ENCODE measurements at places on chromosomes 7 and 10. TPM values are rescaled to one million over a fixed set of nuclear protein-coding genes. Genes with fewer than 3 reads are reported as not detected.

- H3K36me3 ChIP-seq = no peaks in the 10 kb centered on the region
- DNase-seq = no peak
- H3K27me3 ChIP-seq = no peaks in the 10 kb centered on the region
- H3K4me1 ChIP-seq = no peaks in the 10 kb centered on the region
- H3K27ac ChIP-seq = no peak overlapping the region
- no peak overlapping the region for H3K4me3 ChIP-seq
Measured at GRCh38 chr10:96609510-96609909, 22.7 kb upstream of the TM9SF3 start.

GRCh38 chr7:87111877-87112276 lies 40.4 kb upstream of the DMTF1 start:
- DNase-seq = no peak
- no peak overlapping the region for H3K27ac ChIP-seq
- H3K4me1 ChIP-seq = no peaks in the 10 kb centered on the region
- H3K4me3 ChIP-seq = no peak overlapping the region

The IFIT1B gene
- not detected for total RNA-seq

- H3K27ac ChIP-seq = no peak overlapping the region
- H3K4me1 ChIP-seq = no peaks in the 10 kb centered on the region
- no peak for DNase-seq
- no peaks in the 10 kb centered on the region for H3K27me3 ChIP-seq
- no peaks in the 10 kb centered on the region for H3K36me3 ChIP-seq
- no peak overlapping the region for H3K4me3 ChIP-seq
Measured at GRCh38 chr10:131871673-131872005, 29.2 kb upstream of the PPP2R2D start.

DNA sequence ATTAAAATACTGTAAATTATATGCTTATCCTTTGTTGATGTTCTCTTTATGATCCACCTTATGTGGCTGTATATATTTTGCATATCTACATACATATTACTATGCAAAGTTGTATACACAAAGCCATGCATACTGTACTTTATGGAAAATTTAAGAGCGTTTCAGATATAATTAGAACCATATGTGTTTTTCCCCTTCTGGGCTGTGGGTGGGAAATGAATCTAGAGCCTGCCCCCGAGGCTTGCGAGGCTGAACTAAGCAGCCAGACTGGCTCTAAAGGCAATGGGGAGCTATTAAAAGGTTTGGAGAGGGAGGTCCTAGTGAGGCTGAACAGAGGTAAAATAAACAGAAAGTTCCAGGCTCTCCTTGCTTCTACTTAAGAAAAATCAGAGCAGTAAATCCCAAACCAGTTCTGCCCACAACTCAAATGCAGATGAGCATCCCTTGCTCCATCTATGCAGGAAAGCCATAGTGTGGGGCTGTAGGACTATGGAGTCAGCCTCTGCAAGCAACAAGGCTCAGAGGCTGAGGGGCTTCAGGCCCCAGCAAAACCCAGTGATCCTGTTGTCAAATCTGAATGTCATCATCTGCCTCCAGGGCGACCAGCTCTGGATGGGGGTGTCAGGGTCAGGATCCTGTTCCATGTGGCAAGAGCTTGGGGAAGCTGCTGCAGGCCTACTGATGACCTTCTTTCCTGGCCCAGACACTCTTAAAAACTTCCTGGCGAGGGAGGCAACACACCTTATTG lies 14.1 kb upstream of the DDIT4 start:
- peaks cover 33% of the 10 kb centered on the region for H3K4me1 ChIP-seq
- H3K4me3 ChIP-seq = no peak overlapping the region
- no peaks in the 10 kb centered on the region for H3K36me3 ChIP-seq
- H3K27ac ChIP-seq = peak overlapping the region; percentile 99

The RBP3 gene
- not detected for total RNA-seq

DNA sequence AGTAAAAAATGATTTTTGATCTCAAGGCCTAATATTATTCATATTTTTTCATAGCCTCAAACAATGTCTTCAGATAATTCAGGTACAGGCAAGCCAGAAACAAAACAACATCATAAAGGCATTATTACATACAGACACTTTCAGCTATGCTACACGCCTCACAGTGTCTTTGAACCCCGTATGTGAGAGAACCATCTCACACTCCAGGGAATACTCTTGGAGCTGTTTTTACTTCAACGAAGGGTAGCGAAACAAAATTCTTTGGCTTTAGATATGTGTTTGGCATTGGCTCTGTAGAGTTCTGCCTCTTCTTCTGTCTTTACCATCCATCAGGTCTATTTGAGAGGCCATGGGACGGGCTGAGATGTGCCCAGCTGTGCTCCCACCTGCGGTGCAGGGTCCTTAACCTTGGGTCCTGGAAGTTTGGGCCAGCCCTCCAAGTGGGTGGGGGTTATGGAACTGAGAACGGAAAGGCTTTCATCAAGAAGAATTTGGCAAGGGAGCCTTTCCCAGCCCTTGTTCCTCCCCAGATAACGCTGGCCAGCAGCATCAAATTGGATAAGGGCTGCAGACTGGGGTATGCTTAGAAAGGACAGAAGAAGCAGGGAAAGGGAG lies 276.9 kb downstream of the TCF7L2 start:
- no peaks in the 10 kb centered on the region for H3K27me3 ChIP-seq
- no peak overlapping the region for H3K4me3 ChIP-seq
- no peak overlapping the region for H3K27ac ChIP-seq
- H3K36me3 ChIP-seq = no peaks in the 10 kb centered on the region
- H3K4me1 ChIP-seq = no peaks in the 10 kb centered on the region
- no peak for DNase-seq

DNA sequence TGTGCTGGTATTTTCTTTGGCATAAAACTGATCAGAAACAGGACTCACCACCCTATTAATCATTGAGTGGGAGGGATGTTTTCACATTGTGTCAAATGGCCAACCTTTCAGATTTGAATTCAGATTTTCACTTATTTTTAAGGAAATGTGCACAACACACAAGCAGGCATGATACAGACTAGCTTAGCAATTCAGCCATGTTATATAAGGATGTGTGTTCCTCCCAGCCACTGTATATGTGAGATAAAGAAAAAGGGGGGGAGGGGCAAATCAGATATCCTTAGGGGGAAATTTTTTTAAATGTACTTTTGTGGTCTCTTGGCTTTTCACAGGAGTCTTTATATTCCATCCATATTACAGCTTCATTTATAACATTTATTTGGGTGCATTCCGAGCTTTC lies 3.1 kb downstream of the GAD2 start:
- DNase-seq = no peak
- H3K36me3 ChIP-seq = no peaks in the 10 kb centered on the region
- no peaks in the 10 kb centered on the region for H3K27me3 ChIP-seq
- H3K4me1 ChIP-seq = no peaks in the 10 kb centered on the region

The OGDH gene
- total RNA-seq = 97.6 TPM

- no peaks in the 10 kb centered on the region for H3K36me3 ChIP-seq
- H3K4me1 ChIP-seq = no peaks in the 10 kb centered on the region
- peak overlapping the region; percentile 35 for H3K4me3 ChIP-seq
- no peak for DNase-seq
Measured at GRCh38 chr10:107163076-107163855, 1.2 kb downstream of the SORCS1 start.

DNA sequence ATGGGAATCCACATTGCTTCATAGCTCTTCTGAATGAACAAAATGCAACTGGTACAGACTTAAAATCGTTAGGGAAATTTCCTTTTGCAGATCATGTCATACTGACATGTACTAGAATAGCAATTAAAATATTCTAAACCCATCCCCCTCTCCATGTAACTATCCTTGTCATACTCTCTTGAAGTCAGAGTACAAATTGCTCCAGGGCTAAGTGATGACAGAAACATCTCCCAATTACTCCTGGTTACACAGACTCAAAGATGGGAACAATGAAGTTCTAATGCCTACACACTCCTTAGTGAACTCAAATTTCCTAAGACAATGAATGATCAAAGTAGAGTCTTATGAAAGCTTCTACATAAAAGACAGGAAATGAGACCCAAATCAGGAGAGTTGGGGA lies 87.2 kb downstream of the PDE1C start:
- no peaks in the 10 kb centered on the region for H3K27me3 ChIP-seq
- no peak for DNase-seq
- no peak overlapping the region for H3K27ac ChIP-seq
- no peaks in the 10 kb centered on the region for H3K4me1 ChIP-seq

The BUD23 gene
- total RNA-seq = 33.8 TPM

The RHBDD2 gene
- total RNA-seq = 45.4 TPM

GRCh38 chr10:89309156-89310055 lies 7.6 kb downstream of the IFIT2 start:
- H3K4me1 ChIP-seq = no peaks in the 10 kb centered on the region
- no peaks in the 10 kb centered on the region for H3K27me3 ChIP-seq
- H3K4me3 ChIP-seq = no peak overlapping the region

The ST8SIA6 gene
- total RNA-seq = 0.77 TPM

- no peak overlapping the region for H3K4me3 ChIP-seq
- no peak for DNase-seq
- H3K36me3 ChIP-seq = no peaks in the 10 kb centered on the region
- no peaks in the 10 kb centered on the region for H3K27me3 ChIP-seq
Measured at GRCh38 chr10:82737549-82737948, 862.6 kb downstream of the NRG3 start.

DNA sequence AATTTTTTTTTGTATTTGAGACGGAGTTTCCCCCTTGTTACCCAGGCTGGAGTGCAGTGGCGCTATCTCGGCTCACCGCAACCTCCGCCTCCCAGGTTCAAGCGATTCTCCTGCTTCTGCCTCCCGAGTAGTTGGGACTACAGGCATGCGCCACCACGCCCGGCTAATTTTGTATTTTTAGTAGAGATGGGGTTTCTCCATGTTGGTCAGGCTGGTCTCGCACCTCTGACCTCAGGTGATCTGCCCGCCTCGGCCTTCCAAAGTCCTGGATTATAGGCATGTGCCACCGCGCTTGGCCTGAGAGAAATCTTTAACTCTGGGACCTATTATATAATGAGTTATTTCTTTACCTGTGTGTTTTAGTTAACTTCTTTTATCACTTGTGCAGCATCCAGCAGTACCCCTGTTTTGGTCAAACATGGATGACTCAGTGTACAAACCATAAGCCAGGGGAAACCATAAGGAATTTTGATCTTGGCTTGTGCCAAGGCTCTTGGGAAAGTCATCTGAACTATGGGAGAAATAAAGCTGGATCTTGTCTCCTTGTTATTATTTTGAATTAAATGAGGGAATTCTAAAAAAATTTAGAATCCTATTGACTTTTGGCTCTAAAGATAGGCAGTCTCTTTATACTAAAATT lies 23.6 kb upstream of the ZRANB1 start:
- peaks cover 11% of the 10 kb centered on the region for H3K4me1 ChIP-seq
- H3K27ac ChIP-seq = peak overlapping the region; percentile 100

DNA sequence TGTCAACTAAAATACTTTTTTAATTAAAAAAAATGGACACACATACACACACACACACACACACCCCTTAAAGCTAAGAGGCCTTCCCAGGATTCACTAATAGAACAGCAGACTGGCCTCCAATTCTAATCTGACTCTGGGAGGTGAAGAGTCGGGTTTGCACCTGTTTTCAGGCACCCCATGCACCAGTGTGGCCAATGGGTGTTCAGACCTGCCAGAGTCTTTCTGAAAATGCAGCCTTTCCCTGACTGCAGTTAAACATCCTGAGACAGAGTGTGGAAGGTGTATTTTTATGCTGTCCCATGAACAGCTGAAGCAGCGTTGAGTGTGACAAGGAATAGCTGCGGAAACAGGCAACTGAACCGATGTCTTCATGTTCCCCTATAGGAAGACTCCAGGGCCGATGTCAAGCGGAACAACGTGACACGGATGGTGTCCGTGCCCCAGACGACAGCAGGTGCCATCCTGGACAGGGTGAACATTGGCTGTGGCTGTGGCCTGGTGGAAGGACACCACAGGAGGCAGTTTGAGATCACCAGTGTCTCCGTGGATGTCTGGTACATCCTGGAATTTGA lies 74.6 kb upstream of the LYZL2 start:
- no peaks in the 10 kb centered on the region for H3K27me3 ChIP-seq
- DNase-seq = no peak
- H3K27ac ChIP-seq = no peak overlapping the region

DNA sequence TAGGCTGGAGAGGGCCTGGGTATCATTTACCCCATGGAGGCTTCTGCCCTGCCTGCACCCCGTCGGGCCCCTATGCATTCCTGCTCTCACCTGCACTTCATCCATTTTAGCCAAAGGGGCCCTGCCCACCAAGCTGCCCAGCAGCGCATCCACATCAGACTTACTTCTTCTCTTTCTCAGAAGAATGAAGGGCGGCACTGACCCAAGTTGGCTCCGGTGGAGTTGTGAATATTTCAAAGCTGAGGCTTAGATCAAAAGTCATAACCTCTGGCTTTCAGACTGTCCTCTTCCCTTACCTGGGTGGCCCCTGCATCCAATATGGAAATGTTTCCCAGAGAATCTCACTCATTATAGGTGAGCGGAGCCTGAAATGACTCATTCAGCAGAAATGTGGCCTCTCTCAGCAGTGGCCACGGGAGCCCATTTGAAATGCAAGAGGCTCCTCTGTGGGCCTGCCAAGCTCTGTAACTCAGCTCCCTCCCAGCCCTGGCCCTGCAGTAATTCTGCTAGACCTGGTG lies 117.6 kb upstream of the TCF7L2 start:
- no peaks in the 10 kb centered on the region for H3K36me3 ChIP-seq
- H3K27me3 ChIP-seq = no peaks in the 10 kb centered on the region
- no peak overlapping the region for H3K4me3 ChIP-seq
- no peak for DNase-seq

GRCh38 chr10:89363729-89364442 lies 14.0 kb upstream of the IFIT1B start:
- H3K27me3 ChIP-seq = no peaks in the 10 kb centered on the region
- no peaks in the 10 kb centered on the region for H3K4me1 ChIP-seq
- H3K27ac ChIP-seq = no peak overlapping the region
- no peak for DNase-seq

The ARMC3 gene
- not detected for total RNA-seq

DNA sequence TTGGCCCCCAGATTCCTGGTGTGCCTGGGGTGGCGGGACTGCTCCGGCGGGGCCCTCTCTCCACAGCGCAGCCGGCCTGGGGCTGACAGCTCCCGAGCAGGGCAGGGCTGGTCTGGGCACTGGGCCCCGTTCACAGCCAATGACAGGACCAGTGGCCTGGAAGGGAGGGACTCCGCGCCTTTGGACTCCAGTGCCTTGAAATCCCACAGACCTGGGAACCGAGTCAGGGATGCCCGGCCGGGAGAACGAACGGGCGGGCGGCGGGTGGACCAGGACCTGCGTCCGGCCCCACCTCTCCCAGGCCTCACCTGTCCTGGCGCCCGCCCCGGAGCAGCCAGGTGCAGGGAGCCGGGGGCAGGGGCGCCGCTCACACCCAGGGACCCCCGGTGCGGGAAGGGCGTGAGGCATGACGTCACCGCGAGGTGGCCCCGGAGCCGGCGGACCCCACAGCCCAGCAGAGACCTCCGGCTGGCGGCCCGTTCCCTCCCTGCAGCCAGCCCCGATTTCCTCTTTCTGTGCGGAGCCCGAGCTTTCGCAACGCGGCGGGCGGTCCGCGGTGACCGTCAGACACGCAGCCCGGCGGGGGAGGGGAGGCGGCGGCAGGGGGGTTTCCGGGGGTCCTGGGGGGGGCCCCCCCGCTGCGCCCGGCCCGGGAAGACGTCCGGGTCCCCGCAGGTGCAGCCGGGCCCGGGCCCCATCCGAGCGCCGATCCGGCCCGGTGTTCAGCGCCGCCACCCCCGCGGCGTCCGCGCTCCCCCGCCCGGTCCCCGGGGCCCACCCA lies 743 bp downstream of the ADAP1 start:
- no peak overlapping the region for H3K27ac ChIP-seq
- H3K4me1 ChIP-seq = no peaks in the 10 kb centered on the region
- peak overlapping the region; percentile 27 for H3K4me3 ChIP-seq
- H3K27me3 ChIP-seq = peaks cover 3% of the 10 kb centered on the region
- no peaks in the 10 kb centered on the region for H3K36me3 ChIP-seq

Measured in uterus (tissue), 4 donors.